ENCODE measurements at places on chromosomes 16 and 17.
A peak's percentile ranks its signal among the peaks of the same experiment; 100 is the strongest.

DNA sequence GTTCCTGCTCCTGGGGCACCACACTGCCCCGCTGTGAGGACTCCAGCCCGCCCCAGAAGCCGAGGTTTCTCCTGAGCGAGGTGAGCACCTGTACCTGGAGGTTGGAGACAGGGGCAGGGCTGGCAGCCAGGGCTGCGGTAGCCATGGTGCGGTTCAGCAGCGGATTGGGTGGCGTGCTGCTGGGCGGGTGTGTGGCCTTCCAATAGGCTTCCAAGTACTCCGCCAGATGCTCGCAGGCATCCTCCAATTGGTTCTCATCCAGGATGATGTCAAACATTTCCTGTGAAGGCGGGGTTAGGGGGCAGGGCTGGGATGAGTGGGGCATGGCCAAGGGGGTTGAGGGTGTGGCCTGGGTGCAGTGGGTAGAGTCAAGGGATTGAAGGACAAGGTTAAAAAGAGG, 11.3 kb upstream of the ARL5C start:
- DNase-seq = peak; percentile 68

GRCh38 chr16:65829076-65829475, 537.4 kb upstream of the CDH5 start:
- DNase-seq = no peak

- no peak for DNase-seq
Measured at GRCh38 chr17:58969612-58970011, 137.1 kb downstream of the TRIM37 start.

GRCh38 chr17:57315061-57316015, 59.0 kb downstream of the MSI2 start:
- no peak for DNase-seq

DNA sequence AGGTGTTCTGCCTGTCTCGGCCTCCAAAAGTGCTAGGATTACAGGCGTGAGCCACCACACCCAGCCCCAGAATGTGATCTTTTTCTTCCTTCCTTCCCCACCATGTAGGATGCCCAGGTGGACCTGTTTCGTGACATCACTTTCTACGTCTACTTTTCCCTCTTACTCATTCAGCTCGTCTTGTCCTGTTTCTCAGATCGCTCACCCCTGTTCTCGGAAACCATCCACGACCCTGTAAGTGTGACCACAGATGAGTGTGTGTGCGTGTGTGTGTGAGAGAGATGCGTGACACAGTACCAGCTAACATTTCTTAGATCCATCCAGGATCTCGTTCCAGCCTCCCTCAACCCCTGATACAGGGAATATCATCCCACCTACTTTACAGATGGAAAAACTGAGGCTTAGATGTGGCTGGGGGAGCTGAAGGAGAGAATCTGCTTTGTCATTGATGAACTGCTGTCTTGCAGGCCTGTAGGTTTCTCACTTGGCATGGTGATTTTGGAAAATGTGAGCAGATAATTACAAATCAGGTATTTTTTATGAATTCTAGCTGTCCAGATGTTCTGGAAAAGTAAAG, 67.1 kb downstream of the ABCC1 start:
- DNase-seq = no peak

DNA sequence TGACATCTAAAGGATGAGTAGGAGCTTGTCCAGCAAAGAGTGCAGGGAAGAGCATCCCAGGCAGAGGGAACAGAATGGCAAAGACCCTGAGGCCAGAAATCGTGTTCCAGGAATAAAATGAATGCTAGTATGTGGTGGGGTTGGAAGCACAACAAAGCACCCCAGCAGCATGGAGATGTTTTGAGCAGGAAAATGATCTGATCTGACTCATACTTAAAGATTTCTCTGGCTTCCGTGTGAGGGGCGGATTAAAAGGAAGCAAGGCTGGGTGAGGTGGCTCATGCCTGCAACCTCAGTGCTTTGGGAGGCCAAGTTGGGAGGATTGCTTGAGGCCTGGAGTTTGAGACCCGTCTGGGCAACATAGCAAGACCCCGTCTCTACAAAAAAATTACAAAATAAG, 2.3 kb downstream of the SLC5A11 start:
- DNase-seq = no peak

DNA sequence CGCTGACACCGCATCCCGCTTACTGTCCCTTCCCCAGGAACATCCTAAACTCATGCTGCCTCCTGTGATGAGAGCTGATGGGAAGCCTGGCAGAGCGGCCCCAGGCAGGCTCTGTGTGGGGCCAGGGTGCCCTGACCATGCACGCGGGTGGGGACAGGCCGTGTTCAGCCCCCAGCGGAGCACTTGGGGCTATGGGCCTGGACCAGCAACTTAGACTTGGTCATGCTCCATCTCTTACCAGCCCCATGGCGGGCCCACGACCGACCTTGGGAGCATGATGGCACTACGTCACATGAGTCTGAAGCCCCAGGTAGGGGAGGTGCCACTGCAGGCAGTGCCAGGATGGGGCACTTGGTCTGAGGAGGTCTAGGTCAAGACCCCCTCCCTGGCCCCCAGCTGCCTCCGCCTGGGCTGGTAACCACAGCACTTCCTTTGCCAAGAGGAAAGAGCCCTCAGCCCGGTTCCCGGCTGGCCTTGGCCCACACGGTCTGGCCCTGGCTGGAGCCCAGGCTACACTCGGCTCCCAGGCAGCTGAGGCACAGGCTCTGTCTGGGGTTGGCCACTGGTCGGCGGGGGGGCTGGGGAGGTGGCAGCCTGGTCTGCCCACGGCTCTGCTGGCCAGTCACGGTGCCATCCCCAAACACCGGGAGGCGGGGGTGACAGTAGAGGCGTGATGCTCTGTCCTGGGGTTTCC, 25.7 kb downstream of the BAHCC1 start:
- DNase-seq = no peak

DNA sequence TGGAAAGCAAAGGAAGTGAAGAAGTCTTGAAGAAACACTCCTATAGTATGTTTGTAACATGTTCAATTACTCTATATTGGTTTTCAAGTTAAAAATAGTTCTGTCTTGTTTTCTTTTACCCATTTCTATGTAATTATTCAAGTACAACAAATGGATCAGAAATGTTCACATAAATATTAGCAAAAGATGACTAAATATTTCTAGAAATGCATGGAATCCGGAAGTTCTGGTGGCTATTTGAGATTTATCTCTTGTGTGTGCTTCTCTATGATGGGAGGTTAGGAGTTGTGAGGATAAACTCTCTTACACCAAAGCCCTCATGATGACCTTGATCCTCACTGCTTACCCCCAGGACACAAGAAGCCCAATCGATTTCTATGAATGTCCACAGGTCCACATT, 237.5 kb downstream of the CDH8 start:
- DNase-seq = no peak

DNA sequence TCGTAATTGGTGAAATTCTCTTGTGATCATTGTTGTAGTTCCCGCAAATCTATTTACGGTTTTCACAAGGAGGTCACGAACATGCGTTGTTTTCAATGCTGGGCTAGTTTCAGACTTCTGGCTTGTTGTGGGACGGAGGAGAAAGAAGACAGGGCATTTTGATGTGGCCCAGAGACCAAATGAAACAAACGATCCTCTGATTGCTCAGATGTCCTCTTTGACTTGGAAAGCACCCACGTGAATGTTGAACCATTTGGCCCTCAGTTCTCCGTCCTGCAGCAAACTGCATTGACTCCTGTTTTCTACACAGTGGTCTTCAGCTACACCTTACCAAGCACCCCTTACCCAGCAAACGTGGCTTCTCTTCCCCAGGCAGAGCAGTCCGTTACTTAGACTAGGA, 391.0 kb downstream of the WWOX start:
- no peak for DNase-seq

DNA sequence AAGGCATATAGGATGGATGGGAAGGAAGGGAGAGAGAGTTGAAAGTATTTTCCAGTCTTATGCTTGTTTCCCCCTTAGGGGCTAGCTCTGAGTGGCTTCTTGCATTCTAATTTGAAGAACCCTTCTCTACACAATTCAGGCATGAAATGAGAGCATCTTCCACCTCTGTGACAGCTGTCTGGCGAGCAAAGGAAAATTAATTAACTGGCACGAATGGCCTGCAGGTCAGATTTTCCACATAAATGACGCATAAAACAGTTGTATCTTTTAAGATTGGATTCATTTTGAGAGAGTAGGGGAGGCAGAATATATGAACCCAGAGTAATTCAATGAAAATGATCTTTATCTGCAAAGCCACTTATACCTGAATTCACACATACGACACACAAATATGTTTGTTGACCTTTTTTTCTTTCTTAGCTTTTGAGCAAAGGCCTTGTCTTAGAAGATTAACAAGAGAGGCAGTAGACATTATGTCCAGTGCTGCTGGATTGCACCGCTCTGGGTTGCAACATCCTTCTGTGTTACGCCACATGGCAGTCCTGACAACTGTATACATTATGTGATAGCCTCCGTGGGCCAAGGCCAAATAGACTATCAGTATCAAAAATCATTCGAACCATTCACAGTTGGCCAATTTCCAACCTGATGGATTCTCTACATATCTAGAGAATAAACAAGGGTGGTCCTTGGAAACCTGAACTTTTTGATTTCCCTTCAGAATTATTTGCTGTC, 173.0 kb upstream of the GOT2 start:
- DNase-seq = no peak

DNA sequence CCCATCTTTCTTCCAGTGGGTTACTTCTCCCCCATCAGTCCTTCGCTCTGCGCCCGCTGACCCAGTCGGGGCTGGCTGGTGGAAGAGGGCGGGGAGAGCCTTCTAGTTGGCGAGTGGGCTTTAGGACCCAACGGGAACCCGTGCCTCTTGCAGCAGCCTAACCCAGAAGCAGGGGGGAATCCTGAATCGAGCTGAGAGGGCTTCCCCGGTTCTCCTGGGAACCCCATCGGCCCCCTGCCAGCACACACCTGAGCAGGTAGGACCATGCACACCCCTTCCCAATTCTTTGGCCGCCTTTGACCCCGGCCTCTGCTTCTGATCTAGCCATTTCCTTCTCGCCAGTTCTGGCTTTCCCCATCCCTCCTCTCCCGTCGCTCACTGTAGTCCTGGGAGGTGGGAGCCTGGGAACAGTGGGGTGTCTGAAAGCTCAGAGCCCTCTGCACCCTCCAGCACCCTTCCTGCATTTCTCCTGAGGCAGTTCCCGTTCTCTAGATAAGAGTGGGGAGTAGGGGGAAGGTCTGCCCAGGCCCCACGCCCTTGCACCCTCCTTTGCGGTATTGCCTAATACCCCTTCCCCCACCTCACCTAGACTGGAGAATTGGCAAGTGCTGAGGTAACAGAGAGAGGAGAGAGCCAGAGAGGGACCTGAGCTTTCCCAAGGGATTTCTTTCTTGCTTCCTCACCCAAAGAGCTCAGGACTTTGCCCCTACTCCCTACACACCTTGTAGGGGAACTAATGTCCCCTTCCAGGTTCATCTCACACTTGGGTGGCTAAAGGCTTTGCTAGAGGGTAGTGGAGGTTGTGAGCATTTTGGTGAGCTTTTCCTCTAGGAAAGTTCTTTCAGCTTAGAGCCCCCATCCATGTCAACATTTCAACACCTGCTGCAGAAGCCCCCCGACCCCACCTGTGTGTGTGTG, at the start of gene RARA:
TSS of gene RARA (plus strand) at position 150 of the 918 bp plus-strand sequence. CDS start 22,039 bp downstream, outside the sequence.
- DNase-seq = peak; percentile 66

- DNase-seq = no peak
Measured at GRCh38 chr17:34481779-34482178, 97.6 kb upstream of the TMEM132E start.

DNA sequence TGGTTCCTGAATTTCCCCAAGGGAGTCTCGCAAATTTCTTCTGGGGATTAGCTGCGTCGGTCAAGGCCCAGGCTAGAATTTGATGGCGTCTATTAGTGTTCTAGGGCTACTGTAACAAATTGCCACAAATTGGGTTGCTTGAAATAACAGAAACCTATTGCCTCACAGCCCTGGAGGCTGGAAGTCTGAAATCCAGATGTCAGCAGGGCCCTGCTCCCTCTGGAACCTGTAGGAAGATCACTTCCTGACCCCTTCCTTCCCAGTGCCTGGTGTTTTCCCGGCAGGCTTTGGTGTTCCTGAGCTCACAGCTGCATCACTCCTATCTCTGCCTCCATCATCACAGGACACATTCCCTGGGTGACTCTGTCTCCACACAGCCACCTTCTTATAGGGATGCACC, 24.4 kb downstream of the DHRS7C start:
- DNase-seq = no peak

GRCh38 chr17:45313421-45313771, 3.4 kb downstream of the MAP3K14 start:
- DNase-seq = no peak

- no peak for DNase-seq
Measured at GRCh38 chr16:9316615-9317014, 225.2 kb downstream of the HAPSTR1 start.

DNA sequence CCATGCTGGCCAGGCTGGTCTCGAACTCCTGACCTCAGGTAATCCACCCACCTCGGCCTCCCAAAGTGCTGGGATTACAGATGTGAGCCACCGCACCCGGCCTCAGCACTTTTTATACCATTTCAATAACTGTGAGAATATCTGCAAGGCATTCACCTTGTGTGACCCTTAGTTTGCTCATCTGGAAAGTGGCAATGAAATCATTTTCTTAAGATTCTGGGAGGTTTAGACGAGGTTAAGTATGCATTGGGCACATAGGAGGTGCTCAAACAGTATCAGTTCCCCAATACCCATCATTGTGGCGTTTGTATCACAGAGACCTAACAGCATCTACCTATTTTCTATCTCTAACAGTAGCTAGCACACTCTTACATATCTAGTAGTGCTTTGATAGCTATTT, 481.9 kb upstream of the ERCC4 start:
- DNase-seq = no peak

GRCh38 chr17:52105591-52105990, 52.9 kb downstream of the CA10 start:
- DNase-seq = no peak

- peak; percentile 82 for DNase-seq
Measured at GRCh38 chr17:46212634-46213435, 19.6 kb upstream of the KANSL1 start.

- DNase-seq = no peak
Measured at GRCh38 chr17:72749119-72749572, 343.3 kb downstream of the SLC39A11 start.

- peak; percentile 74 for DNase-seq
Measured at GRCh38 chr17:18960803-18961511, 9.0 kb downstream of the SLC5A10 start.

- DNase-seq = no peak
Measured at GRCh38 chr16:52676959-52677358, 130.0 kb upstream of the TOX3 start.

DNA sequence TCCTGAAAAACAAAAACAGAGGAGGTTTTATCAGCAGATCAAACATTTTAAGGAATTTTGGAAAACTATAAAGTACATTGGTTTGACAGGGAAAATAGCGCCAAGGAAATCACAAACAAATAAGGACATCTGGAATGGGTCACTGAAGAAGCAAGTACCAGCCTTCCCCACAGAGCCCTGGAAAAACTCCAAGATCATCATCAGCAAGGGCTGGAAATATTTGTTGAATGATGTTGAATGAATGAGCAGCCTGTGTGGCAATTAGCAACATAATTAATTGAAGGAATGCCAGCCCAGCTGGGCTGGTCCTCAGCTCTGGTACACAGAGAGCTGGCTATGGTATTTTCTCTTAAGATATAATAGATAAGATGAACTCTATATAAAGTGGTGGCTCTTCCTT, 290.4 kb downstream of the HS3ST3A1 start:
- no peak for DNase-seq

DNA sequence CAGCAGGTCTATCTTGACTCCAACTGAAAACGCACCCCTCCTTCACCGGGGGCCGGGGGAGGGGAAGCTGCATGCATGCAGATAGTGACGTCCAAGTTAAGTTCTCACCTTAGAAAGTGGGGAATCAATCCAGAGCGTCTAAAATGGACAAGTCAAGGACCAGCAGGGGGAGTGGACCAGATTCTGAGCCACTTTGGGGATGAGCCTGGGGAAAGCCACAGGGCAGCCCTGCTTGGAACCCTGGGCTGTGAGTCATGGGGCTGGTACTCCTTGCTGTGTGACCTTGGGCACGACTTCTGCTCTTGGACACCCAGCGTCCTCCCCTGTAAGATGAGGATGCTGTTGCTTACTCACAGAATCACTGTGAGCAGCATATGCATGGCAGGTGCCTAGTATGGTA, 9.1 kb downstream of the TNFRSF13B start:
- no peak for DNase-seq

All from D341Med (cell line).